ENCODE measurements at places on chromosomes 11 and 22. TPM values are rescaled to one million over a fixed set of nuclear protein-coding genes. Genes with fewer than 3 reads are reported as not detected.
A peak's percentile ranks its signal among the peaks of the same experiment; 100 is the strongest.

GRCh38 chr11:123751781-123752180, 2.5 kb downstream of the OR6X1 start:
- DNase-seq = no peak
- H3K27ac ChIP-seq = no peak overlapping the region
- peaks cover 13% of the 10 kb centered on the region for H3K4me1 ChIP-seq
- H3K36me3 ChIP-seq = no peaks in the 10 kb centered on the region
- H3K27me3 ChIP-seq = peaks cover 25% of the 10 kb centered on the region

DNA sequence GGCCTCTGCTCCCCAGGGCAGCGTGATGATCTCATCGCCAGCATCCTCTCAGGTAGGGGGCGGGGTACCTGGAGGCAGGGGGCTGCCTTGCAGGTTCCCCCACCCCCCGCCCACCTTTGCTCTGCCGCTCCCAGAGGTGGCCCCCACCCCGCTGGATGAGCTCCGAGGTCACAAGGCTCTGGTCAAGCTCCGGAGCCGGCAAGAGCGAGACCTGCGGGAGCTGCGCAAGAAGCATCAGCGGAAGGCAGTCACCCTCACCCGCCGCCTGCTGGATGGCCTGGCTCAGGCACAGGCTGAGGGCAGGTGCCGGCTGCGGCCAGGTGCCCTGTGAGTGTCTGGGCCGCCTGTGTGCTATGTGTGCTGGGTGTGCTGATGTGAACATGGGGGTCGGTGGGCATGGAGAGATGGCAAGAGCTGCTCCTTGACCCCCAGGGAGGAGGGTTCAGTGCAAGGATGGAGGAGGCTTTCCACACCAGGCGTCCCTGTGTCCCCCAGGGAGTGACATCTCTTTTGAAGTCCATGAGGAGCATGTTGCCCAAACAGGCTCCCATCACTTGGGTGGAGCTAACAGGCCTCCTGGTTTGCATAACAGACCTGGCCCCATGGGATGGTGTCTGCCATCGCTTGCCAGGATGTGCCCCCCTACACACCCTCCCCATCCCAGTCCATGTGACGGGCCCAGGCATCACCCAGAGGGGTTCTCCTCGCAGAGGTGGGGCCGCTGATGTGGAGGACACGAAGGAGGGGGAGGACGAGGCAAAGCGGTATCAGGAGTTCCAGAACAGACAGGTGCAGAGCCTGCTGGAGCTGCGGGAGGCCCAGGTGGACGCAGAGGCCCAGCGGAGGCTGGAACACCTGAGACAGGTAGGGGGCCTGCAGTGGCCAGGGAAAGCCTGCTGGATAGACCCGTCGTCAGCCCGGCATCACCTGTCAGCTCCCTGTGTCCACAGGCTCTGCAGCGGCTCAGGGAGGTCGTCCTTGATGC, 14.1 kb downstream of the PLCB3 start:
- no peak for DNase-seq
- no peaks in the 10 kb centered on the region for H3K27me3 ChIP-seq
- H3K27ac ChIP-seq = peak overlapping the region; percentile 20
- peaks cover 10% of the 10 kb centered on the region for H3K36me3 ChIP-seq
- H3K4me3 ChIP-seq = no peak overlapping the region

The MOGAT2 gene
- total RNA-seq = not detected

- H3K27ac ChIP-seq = peak overlapping the region; percentile 82
- peaks cover 9% of the 10 kb centered on the region for H3K27me3 ChIP-seq
- H3K36me3 ChIP-seq = no peaks in the 10 kb centered on the region
- H3K4me1 ChIP-seq = peaks cover 26% of the 10 kb centered on the region
- DNase-seq = peak; percentile 26
- H3K4me3 ChIP-seq = peak overlapping the region; percentile 93
These were observed 579 bp downstream of the TANGO2 start for GRCh38 chr22:20021196-20022181.

GRCh38 chr11:18071098-18071705, 25.1 kb upstream of the TPH1 start:
- H3K27ac ChIP-seq = no peak overlapping the region
- H3K27me3 ChIP-seq = no peaks in the 10 kb centered on the region
- no peaks in the 10 kb centered on the region for H3K4me1 ChIP-seq
- no peak for DNase-seq

DNA sequence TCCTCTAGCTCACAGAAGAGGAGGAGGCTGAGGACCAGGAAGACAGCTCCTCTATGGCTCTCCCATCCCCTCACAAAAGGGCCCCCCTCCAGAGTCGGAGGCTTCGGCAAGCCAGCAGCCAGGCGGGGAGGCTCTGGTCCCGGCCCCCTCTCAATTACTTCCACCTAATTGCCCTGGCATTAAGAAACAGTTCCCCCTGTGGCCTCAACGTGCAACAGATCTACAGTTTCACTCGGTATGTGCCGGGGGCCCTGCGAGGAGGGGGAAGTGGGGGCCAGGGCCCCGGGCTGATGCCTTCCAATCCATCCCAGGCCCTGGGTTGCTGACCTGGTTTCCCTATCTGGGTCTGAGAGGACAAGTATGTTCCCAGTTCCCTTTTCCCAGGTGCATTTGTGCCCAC, 7.9 kb downstream of the FOXR1 start:
- no peak overlapping the region for H3K27ac ChIP-seq
- H3K36me3 ChIP-seq = no peaks in the 10 kb centered on the region
- DNase-seq = no peak
- peaks cover 6% of the 10 kb centered on the region for H3K27me3 ChIP-seq
- H3K4me1 ChIP-seq = no peaks in the 10 kb centered on the region
- no peak overlapping the region for H3K4me3 ChIP-seq

All from activated CD8-positive, alpha-beta T cell treated with anti-CD3 and anti-CD28 coated beads for 36 hours (primary cell).